ENCODE measurements at places on chromosomes 5 and 9. TPM values are rescaled to one million over a fixed set of nuclear protein-coding genes. Genes with fewer than 3 reads are reported as not detected.
A peak's percentile ranks its signal among the peaks of the same experiment; 100 is the strongest.

TRIM41 gene
- 21.1 TPM for total RNA-seq

GRAMD2B gene
- total RNA-seq: 31.6 TPM

DNA sequence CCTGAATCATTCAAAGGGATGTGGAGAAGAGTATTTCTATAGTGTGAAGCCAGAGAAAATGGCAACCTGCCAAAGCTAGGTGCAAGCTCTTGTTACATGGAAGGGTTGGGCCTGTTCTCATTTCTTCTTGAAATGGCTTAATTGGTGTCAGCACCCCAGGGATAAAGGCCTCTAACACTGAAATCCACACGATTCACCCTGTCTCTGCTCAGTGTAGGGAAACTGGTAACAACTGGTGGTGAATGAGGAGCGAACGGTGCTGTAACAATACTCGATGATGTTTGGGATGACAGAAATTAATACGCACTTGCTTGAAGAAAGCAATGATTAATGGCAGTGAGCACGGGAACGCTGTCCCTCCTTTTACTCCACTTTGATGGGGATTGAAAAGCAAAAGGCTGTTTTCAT is 16.2 kb downstream of the PBX3 start:
- no peak for DNase-seq

DNA sequence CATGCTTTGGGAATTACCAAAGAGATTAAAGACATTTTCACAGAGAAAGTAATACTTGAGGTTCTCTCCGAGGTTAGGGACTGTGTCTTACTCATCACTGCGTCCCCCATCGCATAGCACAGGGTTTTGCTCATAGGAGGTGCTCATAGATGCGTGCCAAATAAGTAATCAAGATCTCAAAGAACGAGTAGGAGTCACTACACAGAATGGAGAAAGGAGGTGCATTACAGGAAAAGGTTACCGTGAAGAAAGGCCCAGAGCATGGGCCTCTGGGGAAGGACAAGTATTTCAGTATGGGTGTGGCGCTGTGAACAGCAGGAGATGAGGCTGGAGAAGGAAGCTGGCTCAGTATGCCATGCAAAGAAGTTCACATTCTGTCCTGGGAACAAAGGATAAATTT is 182.4 kb downstream of the ACTL7B start:
- DNase-seq: no peak

DNA sequence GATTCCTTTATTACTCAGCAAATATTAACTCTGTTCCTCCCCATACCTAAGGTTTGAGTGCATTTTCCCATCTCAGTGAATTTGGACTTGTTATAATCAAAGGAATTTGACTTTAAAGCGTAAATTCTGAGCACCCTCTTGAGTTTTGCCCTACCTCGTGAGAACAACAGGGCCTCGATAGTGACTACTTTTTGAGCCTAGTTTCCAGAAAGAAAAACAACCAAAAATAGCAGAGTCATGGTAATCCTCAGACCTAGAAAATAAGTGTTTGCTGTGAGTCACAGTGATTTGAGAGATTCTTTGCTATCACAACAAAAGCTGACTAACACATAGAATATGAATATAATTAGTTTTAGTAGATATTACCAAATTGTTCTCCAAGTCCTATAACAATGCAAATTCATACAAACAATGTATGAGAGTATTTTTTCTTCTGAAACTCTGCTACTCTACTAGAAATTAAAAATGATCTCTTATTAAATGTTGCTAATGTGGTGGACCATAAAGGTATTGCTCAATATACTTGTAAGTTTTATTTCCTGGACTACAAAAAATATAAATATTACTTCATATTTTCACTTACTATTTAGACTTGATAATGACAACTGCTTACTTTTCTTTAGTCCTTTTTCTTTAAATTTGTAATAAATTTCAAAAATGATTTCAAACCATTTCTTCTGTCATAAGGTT is 759.7 kb downstream of the BRINP1 start:
- DNase-seq: no peak

- no peak for DNase-seq
Measured at GRCh38 chr5:118392491-118392890, 595.9 kb downstream of the DTWD2 start.

- no peak for DNase-seq
Measured at GRCh38 chr9:27183701-27184100, 74.7 kb downstream of the TEK start.

- peak; percentile 36 for DNase-seq
Measured at GRCh38 chr5:128537221-128537999, 635 bp downstream of the FBN2 start.

GRCh38 chr5:10652151-10652550 is 88.3 kb downstream of the ANKRD33B start:
- DNase-seq: no peak

- DNase-seq: no peak
Measured at GRCh38 chr9:86413971-86414880, 60.0 kb upstream of the TUT7 start.

DNA sequence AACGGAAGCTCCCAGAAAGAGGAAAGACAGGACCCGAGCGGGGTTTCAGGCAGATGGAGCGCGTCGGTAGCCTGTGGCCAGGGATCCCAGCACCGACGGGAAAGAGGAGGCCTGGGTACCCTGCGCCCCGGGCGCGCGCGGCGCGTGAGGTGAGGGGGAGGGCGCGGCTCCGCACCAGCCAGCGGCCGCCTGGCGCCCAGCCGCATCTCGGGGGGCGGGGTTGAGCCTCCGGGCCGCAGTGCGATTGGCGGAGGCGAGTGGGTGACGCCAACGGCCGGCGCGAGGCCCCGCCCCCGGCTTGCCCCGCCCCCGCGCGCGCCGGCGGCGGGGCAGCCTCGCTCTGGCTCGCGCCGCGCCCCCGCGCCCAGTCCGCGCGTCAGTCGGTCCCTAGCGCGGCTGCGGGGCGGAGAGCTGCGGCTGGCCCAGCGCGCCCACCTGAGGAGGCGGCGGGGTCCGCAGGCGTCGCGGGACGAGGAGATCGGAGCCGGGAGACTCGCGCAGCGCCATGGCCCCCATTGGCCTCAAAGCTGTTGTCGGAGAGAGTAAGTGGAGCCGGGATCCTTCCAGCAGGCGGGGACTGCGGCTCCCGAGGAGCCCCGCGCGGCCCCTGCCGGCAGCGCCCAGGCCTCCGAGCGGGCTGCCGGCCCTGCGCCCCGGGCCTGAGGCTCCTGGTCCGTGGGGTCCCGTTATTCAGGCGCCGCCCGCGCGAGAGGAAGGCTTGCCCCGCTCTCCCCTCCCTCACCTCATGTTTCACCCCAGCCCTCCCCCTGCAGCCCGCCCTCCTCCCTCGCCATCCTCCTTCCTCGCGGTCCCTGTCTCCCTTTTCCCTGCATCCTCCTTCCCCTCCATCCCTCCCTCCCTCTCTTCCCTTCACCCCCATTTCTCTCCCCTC is at the start of gene STXBP1:
STXBP1 (plus strand) TSS at position 379 of the 892 bp plus-strand sequence; CDS start at position 506, 127 bp downstream.
- DNase-seq: peak; percentile 91

DNA sequence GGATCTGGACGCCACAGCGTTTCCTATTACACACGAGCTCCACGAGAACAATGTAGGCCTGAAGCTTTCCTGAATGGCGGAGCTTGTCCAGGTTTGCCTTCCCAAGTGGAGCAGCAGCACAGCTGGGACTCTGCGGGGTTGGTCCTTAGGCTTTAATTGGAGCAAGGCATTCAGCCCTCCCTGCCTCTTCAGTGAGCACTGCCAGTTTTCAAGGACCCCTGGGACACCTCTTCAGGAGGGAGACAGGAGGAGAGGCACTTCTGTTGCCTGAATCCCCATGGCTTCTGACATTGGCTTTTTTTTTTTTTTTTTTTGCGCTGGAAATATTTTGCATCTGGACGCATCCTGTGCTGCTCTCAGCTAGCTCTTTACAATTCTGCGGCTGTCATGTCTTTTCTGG is 179.4 kb downstream of the SEMA6A start:
- no peak for DNase-seq
